ENCODE measurements at places on chromosomes 2 and 18.

DNA sequence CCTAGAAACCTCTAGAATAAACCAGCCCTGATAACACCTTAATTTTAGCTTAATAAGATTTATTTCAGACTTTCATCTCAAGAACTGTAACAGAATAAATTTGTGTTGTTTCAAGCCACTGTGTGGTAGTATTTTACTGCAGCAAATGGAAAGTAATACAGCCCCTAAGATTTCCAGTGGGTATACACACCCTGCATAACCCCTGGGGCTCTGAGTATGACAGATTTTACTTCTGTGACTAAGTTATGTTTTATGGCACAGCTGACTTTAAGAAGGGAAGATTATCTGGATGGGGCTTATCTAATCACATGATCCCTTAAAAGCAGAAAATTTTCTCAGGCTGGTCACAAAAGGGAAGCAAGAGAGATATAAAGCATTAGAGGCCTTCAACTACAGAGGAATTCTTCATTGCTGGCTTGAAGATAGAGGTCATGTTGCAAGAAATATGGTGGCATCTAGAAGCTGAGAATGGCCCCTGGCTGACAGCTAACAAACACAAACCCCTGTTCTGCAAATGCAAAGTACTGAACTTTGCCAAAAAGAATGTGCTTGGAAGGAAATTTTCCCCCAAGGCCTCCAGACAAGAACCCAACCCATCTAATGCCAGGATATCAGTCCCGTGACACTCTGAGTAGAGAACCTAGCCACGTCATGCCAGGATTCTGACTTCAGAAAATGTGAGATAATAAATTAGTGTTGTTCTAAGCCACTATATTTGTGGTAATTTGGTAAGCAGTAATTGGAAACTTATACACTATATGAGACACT is 67.8 kb upstream of the SLC9A2 start:
- DNase-seq, result no peak

- DNase-seq, result no peak
Measured at GRCh38 chr18:25279133-25279532, 72.8 kb downstream of the ZNF521 start.

DNA sequence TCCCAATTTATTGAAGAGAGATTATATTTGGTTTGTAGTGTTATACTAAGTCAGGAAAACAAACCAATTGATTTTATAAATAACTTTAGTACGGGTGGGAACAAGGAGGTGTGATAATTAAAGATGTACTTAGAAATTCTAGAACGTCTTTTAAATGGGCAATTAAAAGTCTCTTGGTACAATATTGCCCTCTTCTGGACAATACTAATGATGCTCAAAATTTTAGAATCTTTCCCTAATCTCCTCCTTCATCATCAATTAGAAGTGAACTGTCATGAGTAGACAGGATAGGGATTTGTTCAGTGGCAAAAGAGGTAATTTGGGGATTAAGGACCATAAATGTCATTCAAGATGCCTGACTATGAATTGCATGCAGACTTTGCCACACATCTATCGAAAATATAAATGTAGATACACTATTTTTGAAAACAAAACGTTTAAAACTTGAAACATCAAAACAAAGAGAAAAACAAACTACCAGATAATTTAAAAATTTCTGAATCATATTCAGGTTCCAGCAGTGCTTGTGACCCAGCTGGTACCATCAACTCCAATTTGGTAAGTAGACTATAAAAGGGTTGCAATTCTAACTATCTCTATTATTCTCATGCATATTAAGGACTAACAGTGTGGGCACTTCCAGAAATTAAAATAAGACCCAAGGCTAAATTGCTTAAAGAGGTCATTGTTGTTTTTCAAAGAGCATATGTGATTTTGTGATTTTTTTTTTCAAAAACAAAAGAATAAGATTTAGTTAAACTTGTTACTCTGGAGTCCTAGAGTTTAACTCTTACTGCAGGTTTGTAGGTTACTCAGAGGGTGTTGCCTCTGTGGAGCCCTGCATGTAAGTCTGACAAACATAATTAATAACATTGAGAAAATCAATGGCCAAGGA is 123.5 kb downstream of the LAMA3 start:
- DNase-seq, result peak; percentile 14

DNA sequence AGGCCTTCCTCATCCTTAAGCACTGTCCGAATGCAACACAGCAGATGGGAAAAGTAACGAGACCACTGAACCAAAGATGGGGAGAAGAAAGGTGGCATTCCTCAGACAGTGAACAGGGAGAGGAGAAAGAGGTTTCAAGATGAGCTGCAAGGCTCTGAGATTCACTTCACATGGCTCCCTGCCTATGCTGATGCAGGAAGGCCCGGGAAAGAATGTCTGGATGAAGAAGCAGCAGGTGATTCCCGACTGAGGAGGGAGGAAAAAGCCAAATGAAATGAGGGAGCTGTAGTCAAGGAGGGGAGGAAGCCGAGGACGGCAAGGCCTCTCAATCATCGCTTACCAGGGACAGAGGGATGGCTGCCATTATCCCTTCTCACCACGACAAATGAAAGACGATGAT is 98.5 kb upstream of the BOD1L2 start:
- DNase-seq, result no peak

DNA sequence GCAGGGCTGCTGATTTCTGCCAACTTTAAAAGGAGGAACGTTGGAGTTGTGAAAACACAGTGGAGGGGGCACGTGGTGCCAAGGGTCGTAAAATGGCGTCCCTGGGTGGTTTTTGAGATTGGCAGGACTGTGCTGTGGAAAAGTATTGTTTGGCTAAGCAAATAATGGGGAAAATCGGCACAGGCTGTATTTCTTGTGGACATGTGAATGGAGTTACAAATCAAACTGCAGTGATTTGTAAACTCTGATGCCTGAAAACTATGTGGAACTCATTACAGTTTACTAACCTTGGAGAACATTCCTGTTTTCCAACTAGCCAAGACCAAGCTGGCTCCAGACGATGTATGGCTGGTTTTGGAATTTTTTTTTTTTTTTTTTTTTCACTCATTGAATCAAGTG is 68.7 kb downstream of the KCTD1 start:
- DNase-seq, result no peak

DNA sequence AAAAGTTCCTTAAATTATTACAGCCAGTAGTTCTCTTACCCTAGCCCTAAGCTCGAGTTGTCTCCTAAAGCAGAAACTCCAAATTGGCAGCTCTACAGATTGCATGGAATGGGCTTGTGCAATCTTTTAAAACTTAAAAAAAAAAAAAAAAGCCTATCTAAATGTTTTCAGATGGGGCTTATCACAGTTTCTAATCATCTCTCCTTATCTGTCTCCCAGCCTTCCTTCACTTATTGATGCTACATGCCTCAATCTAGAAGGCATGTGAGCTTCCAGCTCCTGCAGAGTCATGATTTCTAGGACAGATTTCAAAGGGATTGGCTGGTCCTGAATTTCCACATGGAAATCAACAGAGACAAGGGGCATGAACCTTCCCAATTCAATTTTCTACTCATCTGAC is 33.1 kb upstream of the PELI1 start:
- DNase-seq, result no peak

DNA sequence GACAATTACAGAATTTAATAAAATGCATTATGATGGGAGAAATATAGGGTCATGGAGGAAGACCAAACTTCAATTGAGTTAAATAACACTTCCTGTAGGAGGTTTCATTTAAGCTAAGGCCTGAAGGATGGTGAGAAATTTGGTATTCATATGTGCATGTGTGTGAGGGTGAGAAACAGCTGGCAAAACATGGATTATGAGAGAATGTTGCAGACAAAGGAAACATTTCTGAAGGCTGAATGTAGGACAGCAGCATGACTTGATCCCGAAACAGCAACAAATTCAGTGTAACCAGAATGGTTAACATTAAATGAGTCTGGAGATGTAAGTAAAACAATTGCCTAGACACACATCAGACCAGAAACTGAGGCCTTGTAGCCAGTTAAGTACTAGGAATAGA is 630.8 kb downstream of the NR4A2 start:
- DNase-seq, result no peak

GRCh38 chr18:80035997-80036396 is 1.8 kb downstream of the RBFA start:
- peak; percentile 11 for DNase-seq

DNA sequence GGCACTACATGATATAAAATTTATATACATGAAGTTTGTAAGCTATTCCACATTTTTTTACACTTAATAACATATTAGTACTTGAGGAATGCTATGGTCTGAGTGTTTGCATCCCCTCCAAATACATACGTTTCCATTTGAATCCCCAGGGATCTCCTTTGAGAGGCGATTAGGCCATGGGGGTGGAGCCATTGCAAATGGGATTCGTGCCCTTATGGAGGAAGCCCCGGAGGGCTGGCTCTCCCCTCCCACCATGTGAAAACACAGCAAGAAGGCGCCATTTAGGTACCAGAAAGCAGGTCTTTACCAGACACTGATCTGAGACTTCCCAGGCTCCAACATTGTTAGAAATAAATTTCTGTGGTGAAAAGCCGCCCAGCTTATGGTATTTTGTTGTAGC is 20.8 kb upstream of the MBP start:
- DNase-seq, result no peak

GRCh38 chr2:10654069-10654468 is 35.7 kb downstream of the NOL10 start:
- DNase-seq, result no peak

DNA sequence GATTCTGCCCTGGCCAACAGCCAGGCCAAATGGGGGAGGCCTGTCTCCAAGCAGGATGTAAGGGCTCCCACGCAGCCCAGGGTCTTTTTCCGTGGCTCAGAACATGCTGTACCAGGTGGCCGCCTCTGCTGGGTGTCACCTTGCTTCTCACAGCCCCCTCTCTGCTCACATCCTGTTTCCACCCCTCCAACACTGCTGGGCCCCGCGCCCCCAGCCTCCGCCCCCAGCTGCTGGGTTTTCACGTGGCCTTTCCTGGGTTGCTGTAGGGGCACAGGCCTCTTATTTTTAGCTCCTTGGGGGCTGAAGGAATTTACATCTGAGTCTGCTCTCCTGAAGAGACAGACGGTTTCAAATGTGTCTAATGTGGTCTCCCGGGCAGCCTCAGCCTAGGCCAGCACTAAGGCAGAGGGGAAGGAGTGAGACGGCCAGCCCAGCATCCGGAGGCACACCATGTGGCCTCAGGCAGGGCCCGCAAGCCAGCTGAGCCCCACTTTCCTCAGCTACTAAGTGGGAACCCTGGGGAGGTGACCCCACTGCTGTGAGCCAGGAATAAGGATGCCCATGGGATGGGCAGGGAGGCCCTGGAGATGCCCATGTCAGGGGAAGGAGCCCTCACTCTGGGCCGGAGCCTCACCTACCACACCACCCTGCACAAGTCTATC is 18.7 kb upstream of the DUSP2 start:
- DNase-seq, result no peak

DNA sequence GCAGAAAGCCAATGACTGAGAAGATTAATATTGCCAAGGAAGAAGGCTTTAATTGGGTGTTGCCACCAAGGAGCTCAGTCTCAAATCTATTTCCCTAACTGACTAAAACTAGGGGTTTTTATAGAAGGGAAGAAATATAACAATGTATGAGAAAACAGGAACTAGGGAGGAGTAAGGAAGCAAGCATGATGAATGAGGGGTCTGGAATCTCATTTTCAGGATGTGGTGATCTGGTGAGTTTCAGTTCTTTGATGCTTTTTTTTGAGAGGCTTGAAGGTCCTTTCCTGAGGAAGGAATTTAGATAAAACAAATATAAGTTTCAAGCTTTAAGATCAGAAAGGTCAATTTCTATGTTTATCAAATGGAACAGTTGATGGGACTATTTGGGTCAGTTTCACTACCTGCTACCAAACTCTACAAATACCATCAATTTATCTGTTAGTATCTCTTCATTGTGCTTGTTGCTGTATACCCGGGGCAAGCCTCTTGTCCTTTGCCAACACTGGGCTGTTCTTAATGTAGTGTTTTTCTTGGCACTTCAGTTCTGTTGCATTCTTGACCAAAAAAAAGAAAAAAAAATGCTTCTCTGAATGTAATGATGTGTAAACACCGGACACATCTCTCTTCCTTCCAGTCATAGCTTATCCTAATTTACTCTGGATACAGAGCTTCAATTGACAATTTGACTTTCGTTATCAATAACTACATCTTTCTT is 357.0 kb downstream of the GALNT13 start:
- no peak for DNase-seq

DNA sequence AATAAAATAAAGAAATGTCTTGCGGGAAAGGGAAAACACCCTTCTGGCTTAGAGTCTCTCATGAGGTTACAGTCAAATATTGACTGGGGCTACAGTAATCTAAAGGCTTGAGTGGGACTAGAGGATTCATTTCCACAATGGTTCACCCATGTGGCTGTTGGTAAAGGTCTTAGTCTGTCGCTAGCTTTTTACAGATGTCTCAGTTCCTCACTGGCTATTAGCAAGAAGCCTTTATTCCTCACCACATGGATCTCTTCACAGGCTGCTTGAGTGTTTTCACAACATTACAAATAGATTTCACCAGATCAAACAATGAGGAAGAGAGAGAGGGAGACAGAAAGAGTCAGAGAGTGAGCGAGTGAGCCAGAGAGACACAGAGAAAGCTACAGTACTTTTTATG is 8.3 kb upstream of the ZC3H15 start:
- DNase-seq, result no peak

DNA sequence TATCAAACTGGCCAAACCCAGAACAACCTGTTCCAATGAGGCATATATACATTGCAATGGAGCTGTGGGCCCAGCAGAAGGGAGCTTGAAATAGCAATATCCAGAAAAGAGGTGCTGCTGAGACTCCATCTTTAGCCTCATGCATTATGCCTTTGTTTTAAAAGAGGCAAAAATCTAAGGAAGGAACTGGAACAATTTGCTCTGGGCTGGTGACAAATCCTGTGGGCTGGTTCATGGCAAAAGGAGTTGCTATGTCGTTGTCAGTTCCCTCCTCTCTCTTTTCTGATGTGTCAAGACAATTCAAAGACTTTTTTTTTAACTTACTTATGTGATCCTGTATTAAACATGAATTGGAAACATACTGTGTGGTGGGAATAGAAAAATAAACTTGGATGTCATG is 124.2 kb upstream of the FSHR start:
- no peak for DNase-seq

DNA sequence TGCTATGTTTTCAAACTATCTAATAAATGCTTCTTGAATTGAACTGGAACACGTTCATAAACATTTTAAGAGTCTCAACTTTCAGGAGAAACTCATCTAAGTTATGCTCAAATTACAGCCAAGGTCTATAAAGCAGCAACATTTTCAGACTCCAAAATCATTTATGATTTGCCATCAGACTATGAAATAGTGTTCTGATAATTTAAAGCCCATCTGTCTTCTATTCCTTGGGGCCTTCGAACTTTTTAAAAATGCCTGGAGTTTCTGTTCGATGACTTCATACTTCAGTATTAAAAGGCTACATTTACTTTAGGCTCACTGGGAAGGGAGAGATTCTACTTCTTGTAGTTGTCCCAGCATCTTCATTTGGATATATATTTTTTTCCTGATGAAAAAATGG is 73.6 kb upstream of the NXPH2 start:
- DNase-seq, result no peak
